ENCODE measurements at places on chromosomes 6 and 20. TPM values are rescaled to one million over a fixed set of nuclear protein-coding genes. Genes with fewer than 3 reads are reported as not detected.
A peak's percentile ranks its signal among the peaks of the same experiment; 100 is the strongest.

GRCh38 chr20:19826179-19826914 lies 68.3 kb downstream of the RIN2 start:
- no peak for DNase-seq

- no peak for DNase-seq
These were observed 4.2 kb downstream of the PHIP start for GRCh38 chr6:79073888-79074287.

DNA sequence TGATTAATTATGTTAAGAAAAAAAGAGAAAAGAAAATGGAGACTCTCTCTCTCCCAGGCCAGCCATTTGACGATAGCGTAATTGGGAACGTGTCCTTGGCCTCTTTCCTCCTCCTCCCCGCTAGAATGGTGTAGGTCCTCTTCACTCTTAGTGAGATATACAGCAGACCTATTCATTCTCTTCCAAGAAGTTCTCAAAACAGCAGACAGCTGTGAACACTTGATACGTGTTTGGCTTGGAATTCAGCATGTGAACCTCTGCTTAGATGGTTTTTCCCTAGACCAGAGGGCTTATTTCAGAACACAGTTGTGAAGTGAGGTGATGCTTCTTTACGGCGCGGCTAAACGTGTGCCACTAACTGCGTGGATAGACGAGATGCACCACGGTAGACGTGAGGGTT lies 32.6 kb upstream of the TULP4 start:
- no peak for DNase-seq

DNA sequence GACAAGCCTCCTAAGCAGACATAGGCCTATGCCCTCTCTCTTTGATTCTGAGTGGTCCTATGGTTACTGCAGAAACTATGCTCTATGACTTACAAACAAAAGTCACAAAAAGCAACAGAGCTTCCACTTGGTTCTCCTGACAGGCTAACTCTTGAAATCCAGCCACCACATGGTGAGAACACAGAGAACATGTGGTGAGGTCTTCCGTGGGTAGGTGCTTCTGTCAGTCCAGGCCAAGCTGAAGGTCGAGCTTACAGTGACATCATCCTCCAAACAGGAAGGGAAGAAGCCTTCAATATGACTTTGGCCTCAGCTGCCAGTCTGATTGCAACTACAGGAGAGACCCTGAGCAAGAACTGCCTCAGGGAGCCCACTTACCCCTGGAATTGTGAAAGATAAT lies 265.5 kb downstream of the TBX18 start:
- DNase-seq = no peak

DNA sequence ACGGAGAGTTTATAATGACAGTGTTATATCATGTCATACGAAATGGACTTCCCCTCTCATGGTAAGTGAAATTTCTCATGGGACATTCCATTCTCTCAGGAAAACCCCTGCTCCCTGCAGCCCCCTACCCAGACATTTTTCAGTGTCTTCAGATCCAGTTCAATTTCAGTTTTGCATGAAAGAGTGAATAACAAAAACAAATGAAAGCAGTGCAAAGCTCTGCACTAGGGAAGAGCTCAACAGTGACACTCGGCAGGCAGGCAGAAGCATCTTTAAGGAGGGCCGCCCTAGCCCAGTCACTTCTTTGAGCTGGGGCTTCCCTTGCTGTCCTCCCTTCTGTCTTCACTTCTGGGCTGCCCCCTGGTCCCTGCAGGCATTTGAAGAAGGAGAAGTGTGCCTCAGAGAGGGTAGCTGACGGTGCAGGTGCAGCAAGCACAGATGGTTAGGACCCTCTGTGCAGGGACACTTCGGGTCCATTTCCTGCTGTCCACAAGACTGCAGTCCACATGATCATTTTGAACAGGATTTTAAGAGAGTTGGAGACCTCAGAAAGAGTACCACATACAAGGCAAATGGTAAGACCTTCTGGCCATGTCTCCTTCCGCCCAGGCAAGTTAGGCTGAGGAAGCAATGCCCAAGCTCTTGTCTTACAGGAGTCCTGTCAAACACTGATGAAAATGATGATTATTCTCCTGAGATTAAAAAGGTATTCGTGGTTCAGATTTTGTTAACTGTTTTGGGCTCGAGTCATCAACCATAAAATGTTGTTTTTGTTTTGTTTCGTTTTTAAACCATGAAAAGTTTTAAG lies 5.4 kb upstream of the DUSP22 start:
- DNase-seq = no peak

DNA sequence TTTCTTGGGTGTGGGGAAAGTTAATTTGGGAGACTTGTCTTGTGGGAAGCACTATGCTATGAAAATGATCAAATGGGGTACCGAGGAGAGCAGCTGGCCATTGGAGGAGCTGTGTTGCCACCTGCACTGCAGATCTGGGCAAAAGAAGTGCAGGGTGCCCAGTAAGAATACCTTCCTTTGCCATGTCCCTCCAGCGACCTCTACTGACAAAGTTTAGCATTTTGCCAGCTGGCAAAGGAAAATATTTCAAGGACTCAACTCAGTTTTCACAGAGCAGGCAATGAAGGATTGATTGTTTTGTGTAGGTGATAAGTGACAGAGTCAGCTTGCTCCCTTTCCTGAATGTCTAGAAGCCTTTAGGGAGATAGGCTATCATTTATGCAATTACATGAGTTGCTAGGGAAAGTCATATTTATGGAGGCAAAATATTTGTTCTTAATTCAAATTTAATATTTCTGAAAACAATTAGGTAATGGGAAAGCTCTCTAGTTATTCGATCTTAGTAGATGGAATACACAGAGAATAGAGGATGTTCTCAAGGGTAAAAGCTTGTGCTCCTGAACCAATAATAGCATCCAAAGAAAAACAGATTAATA lies 118.4 kb downstream of the FARS2 start:
- DNase-seq = no peak

- DNase-seq = no peak
These were observed 26.2 kb downstream of the AAR2 start for GRCh38 chr20:36262440-36262839.

DNA sequence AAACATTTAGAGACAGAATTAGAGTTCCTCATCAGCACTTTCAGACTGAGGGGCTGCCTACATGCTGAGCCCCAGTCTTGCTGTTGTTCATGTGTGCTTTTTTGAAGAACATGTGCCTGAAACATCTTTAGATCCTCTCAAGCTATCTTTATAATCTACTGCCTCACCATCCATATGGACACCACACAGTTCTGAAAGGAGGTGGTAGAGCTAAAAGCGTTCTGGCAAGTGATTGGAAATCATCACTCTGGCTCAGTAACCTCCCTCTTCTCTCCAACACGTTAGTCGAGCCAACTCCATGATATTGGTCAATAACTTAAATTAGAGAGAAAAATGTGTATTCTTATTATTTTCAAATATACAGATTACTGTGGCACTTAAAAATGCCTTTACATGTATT lies 40.6 kb downstream of the CLVS2 start:
- DNase-seq = no peak

GRCh38 chr20:11457488-11457887 lies 460.2 kb upstream of the BTBD3 start:
- peak; percentile 82 for DNase-seq

RSPH9 gene
- 0.55 TPM for total RNA-seq

OR12D3 gene
- not detected for total RNA-seq
